SHP77 treated with DMSO at 0.1 percent for 48 hours (cell line): ENCODE measurements at places on chromosomes 3 and 15.

DNA sequence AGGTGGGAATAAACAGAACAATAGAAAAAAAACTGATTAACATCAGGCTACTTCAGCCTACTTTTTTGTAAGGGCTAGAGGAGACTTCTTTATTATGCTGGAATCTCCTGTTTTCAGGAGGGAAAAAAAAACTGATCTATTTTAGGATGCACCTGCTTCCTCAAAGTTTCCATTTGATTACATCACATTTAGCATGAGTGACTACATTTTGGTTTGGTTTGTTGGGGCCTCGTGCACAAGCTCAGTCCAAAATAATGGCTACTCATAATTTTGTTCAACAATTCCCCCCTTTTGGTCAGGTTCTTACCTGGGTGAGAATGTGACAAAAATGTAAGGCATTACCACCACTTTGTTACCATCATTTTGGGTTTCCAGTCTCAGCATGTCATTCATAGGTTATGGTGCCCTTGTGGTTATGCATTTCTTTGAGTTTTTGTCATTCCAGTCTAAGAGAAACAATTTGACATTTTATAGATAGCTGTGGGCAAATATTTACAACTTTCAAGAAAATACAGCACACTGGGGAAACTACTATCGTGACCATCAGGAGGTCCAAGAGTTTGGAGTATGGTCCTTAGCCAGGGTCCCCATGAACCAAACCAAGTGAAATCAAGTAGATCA lies 93.6 kb upstream of the ATP11B start:
- no peak for DNase-seq

GRCh38 chr3:18723206-18723810 lies 298.2 kb upstream of the SATB1 start:
- DNase-seq: no peak

DNA sequence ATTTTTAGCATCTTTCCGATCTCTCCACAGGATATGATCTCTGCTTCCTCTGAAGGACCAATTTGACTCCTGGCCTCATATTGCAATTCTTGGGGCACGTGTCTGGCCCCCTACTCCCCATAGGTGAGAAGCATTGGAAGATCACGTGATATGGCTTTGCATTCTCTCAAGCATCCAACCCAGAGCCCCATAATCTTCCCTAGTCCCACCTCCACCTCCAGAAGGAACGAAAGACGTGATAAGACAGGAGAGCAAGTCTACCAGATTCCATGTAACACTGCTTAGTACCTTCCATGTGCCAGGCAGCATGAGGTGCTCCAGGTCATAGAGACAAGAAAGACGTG lies 176.3 kb downstream of the MEGF11 start:
- no peak for DNase-seq

DNA sequence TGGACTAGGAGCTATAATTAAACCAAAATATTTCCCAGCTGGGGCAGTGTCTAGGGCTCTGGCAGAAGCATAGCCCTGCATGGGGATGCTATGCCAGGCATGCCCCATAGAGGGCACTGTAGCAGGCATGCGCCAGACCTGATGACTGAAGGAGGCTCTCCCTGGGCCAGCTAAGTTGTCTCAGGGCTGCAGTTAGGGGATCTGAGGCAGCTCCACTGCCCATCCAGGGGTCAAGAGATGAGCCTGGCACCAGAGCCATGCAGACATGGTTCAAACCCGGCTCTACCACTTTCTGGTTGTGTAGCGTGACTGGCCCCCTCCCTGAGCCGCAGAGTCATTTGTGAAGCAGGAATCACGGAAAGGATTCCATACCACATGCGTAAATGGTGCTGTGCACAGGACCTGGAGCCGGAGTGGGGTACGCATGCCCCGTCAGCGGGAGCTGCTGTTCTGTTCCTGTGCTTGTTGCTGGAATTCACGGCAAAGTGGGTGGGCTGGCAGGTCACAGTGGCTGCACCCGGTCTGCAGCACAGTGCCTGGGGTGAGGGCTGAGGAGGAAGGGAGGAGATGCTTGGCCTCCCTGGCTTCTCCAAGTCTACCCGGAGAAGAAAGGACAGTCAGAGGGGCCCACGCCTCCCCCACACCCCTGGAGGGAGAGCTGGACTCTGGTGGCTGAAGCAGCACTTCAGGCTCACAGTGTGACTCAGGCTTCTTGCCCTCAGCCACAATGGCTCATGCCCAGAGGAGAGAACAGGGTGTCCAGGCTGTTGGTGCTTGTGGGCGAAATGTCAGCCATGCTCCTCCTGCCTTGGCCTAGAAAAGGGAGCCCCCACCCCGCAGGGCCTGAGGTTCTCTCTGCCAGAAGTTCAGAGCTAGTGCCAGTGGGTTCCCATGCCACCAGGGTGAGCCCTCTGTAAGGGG lies 43.1 kb downstream of the DNASE1L3 start:
- DNase-seq: no peak

DNA sequence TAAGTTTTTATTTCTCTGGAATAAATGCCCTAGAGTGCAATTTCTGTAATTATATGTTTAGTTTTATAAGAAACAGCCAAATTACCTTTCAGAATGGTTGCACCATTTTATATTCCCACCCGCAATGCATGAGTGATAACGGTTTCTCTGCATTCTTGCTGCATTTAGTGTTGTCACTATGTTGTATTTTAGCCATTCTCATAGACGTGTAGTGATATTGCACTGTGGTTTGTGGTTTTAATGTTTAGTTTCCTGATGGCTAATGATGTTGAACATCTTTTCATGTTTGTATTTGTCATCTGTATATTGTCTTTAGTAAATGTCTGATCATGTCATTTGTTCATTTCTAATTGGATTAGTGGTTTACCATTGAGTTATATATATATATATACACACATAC lies 73.0 kb upstream of the GOLIM4 start:
- no peak for DNase-seq

GRCh38 chr15:29143909-29144635 lies 125.5 kb downstream of the NSMCE3 start:
- DNase-seq: no peak

DNA sequence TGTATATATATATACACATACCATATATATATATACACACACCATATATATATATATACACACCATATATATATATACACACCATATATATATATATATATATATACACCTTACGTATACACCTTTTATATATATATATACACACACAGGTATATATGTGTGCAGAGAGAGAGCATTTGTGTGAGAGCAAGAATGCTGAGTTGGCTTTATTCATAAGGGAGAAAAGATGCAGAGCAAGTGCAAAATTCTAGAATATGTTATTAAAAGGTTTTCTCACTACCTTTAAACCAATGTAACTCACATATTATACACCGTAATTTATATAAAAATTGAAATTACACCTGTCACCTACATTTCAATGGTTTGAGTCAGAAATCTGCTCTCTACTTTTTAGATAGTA lies 107.2 kb upstream of the ALCAM start:
- no peak for DNase-seq

DNA sequence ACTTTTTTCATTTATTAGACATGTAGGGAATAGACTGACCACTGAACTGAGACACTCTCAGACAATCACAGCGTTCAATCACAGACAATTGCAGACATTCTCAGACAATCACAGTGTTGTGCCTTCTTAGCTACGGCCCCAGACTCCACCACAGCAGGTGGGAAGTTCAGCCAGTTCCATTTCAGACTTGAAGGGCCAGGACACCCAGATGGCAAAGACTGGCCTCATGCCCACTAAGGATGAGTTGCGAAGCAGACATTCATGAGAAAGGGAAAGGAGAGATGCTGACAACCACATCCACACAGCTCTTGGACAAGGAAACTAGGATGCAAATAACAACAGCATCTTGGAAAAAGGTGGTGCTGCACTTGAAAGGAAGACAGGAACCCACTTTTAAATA lies 21.9 kb upstream of the ALDH1L1 start:
- DNase-seq: no peak

DNA sequence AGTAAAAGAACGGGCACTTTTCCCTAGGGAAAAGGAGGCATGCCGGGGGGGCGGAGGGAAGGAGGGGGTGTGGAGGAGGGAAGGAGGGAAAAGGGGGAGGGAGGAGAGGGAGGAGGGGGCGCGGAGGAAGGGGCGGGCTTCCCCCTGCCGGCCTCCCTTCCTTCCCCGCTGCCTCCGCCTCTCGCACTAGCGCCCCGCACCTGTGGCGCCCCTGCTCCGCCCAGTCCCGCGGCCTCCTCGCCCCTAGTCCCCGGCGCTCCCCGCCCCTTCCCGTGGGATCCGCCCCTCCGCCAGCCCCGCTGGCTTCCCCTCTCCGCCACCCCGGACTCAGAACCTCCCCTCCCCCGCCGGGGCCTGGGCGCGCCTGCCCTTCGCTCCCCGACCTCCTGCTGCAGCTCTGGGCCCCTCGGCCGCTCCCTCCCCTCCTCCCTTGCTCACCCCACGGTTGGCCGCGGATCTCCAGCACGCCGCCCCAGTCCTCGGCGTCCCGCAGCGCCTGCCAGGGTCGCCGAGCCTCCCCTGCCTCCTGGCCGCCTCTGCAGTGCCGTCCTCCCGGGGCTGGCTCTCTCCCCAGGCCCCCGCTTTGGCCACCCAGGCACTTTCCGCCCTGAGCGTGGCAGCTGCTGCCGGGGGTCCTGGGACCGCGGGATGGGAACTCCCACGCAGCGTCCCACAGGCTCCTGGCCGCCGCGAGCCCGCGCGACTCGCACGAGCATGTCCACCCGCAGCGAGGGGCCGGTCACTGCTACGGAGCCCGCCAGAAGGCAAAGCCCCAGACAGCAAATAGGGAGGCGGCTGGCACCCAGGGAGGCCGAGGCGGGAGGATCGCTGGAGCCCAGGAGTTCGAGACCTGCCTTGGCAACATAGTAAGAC lies 147.4 kb downstream of the TJP1 start:
- no peak for DNase-seq

GRCh38 chr15:90006217-90007075 lies 5.3 kb downstream of the ZNF710 start:
- no peak for DNase-seq

DNA sequence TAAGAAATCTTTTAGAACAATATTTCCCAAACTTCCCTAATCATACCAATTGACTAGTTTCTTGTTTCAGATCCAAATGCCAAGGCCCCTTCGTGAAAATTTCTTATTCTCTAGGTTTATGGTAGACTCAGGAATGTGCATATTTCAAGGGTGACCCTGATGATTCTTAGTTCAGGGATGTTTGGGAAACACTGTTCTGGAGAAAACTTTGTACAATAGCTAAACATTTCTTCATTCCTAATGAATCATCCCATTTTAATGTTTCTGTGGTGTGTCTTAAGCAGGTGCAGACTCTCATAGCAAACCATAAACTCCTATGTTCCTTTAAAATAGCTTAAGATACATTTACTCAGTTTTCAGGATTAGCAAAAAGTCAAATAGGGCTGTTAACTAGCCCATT lies 314.5 kb downstream of the TIGIT start:
- DNase-seq: no peak

DNA sequence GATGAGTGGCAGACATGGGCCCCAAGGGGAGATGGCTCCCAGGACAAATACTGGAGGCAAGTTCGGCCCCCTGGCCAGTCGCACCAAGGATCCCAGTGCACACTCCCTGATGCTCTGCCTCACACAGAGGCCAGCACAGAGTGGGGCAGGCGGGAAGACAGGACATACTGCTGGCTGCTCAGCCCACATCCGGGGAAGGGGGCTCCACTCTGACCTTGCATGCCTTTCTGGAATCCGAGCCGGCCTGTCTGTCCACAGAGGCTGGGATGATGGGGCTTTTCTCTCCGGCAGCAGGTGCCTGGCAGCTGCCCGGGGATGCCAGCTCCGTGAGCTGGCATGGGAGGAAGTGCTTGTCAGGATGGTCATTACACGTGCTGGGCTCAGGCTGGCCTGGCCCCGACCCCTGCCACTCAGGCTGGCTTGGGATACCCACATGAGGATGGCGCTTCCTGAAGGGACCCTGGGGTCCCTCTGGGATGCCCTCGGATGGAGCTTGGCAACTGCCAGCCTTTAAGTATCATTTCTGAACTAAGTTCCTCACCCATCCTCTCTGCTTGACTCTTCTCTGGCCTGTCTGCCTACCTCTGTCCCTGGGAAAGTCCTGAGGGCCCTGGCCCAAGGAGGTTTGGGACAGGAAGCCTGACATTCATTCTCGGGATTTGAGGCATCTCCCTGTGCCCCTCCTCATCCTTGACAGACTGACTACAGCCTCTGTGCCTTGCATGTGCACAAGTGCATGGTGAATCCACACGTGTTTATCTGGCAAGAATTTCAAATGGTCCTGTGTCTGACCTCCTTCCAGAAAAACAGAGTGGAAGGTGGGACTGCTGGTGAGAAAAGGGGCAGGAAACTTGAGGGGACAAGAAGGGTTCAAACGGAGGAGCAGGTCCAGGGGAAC lies 46.5 kb downstream of the EXOG start:
- no peak for DNase-seq
